Suppressor macrophage treated with lipopolysaccharide for 4 hours (primary cell): ENCODE measurements at places on chromosomes 16 and 17.

- no peak for DNase-seq
These were observed 33.1 kb downstream of the CNGB1 start for GRCh38 chr16:57937861-57938260.

DNA sequence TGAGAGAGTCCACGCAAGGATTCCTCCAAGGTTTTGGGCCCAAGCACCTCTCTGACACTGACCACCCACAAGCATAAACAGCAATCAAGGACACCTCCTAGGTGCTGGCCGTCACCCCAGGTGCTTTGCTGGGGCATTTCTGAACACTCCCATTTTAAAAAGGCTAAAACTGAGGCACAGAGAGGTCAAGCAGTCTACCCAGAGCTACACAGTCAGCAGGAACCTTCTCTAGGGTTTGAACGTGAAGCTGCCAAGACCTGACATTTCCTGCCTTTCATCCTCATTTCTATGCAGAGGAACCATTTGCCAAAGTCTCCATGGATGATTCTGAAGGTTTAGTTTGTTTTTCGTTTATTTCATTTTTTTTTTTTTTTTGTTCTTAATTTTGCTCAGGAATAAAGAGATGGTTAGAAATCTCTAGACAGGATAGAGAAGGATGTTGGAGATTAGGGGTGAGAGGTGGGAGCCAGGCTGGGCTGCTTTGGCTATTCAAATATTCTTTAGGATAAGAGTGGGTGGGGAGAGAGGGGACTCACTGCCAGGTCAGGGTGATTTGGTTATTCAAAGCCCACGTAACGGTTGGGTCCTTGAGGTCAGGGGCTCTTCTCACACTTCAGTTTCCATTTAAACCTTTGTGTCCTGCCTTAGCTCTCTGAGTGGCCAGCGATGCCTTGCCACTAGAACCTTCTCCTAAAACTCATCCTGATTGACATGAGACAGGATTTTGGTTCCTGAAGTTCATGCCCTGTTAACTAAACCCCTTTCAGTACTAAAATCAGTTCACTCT lies 6.2 kb downstream of the PLCG2 start:
- no peak for DNase-seq

GRCh38 chr16:49092704-49093103 lies 188.9 kb downstream of the CBLN1 start:
- no peak for DNase-seq

- no peak for DNase-seq
These were observed 14.3 kb downstream of the HOXB4 start for GRCh38 chr17:48563867-48564187.

DNA sequence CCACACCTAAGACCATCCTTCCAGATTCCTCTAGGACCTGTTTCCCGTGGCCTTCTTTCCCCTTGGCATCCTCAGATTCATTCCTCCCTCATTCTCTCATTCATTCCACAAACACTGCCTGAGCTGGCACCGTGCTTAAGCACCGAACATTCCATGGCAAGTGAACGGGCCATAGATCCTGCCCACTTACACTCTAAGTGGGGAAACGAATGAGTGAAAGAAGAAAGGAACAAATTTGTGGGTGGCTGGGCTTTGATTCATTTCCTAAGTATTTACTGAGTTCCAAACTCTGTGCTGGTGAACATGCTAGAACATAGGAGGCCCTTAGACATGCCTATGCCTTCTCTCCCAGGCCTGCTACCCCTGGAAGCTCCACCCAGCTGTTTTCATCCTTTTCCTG lies 30.0 kb downstream of the SRCIN1 start:
- no peak for DNase-seq

DNA sequence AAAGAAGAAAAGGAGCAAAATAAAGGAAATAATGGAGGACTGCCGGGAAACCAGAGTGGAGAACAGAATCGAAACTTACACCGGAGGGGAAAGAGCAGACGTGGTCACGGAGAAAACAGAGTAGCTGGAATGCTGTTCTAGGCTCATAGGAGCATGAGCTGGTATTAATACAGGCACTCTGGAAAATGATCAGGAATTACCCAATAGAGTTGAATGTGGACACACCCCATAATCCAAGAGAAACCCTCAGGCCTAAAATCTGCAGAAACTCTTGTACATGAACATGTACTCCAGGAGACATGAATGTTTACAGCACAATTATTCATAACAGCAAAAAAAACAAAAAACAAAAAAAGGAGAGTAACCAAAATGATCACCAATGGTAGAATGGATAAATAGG lies 77.7 kb downstream of the RPH3AL start:
- DNase-seq = no peak

DNA sequence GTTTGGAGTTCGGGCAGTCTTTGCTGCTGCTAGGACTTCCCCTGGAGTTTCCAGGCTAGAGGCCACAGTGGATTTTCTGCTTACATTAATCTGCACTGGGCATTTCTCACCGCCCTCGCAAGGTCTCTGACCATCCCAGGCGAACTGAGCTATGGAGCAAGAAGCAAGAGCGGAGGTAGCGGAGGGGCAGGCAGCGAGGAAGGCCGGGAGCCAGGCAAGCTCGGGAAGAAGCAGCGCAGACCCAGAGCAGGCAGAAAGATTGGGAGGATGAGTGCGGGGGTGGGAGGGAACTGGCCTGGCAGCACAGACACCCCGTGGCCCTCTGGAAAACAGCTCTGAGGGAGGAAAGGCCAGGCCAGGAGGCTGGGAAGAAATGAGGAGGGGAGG lies 3.8 kb downstream of the COTL1 start:
- DNase-seq = peak; percentile 52

- DNase-seq = no peak
These were observed 32.9 kb downstream of the SRCIN1 start for GRCh38 chr17:38572669-38573365.

GRCh38 chr17:45719335-45720071 lies 64.6 kb upstream of the CRHR1 start:
- peak; percentile 21 for DNase-seq

GRCh38 chr17:32723310-32723955 lies 153.5 kb downstream of the MYO1D start:
- DNase-seq = no peak
